ENCODE measurements at places on chromosomes 12 and 14.

- no peak for DNase-seq
Observed at GRCh38 chr12:45257185-45257930, 41.5 kb downstream of the ANO6 start.

DNA sequence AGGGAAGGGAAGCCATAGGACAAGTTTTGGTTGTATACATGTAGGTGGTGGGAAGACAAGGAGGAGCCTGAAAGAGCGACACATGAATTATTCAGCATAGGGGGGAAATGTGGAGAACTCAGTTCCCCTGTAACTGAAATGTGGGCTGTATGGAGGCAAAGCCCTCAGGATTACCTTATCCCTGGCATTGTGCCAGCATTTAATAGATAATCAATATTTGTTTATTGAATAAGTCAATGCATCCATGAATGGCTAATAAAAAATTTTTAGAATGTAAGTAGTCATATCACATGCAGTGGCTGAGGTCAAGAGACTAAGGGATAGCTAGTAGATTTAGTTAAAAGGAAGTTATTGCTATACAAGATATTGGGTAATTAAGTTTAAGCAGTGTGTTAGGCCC lies 232.4 kb downstream of the SNAPC1 start:
- no peak for DNase-seq

DNA sequence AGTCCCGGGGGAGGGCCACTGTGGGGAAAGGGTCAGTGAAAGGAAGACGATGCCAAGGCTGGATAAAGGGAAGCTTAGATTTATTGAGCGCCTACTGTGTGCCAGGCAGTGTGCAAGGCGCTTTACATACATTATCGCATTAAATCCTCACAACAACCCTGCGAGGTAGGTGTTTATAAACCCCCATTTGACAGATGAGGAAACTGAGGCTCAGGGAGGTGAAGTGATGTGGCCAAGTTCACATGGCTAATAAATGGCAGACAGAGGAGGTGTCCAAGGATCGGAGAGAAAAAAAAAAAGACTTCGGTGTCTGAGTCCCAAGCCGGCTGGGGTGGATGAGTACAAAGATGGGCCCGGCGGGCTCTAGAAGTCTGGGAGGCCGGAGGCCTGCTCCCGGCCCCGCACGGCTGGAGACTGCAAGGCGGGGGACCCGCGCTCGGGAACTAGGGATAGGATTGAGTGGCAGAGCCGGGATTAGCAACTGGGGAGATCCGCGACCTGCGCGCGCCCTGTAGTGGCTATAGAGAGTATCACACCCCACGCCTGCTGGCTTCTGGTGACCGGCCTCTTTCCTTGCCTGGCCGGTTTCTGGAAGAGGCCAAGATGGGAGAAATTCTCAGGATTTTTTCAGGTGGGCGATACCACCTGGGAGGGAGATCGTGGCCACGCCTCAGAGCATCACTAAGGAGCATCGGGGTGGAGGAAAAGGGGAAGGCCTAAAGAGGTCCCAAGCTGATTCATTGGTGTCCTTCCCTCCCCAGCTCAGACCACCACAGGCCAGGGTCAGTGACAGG lies 3.9 kb downstream of the DDN start:
- DNase-seq = peak; percentile 91

DNA sequence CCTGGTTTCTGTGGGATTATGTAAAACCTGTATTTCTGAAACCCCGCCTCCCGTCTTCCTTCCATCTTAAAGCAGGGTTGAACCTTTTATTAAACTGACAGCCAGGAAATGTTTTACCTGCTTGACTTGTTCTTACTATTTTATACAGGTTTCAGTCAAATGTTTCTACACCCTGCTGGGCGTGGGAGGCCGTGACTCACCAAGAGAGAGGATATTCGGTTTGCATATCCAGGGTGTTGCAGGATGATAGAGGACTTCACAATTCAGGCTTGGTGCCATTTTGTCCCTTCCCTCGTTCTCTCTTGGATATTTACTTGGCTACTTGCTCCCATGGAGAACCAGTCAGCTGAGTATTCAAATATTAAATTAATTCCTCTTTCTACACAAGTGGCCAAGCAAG lies 69.7 kb downstream of the ARF6 start:
- DNase-seq = no peak

DNA sequence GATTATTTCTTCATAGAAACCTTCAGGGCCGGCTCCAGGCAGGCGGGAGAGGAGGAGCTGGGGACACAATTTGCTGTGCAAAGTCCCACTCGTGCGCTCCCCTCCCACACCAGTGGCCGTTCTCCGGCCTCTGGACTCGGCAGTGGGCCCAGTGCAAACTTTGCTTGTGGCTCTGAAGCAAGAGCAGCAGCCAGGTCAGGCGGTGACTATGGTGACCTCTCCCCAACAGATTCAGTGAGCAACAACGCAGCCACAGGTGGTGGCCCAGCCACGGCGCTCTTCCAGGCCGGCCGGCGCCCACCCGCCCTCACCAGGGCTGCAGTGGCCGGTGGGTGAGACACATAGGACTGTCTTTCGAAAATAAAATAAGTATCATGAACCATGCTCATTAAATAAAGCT lies 29.5 kb downstream of the VPS37B start:
- DNase-seq = no peak

DNA sequence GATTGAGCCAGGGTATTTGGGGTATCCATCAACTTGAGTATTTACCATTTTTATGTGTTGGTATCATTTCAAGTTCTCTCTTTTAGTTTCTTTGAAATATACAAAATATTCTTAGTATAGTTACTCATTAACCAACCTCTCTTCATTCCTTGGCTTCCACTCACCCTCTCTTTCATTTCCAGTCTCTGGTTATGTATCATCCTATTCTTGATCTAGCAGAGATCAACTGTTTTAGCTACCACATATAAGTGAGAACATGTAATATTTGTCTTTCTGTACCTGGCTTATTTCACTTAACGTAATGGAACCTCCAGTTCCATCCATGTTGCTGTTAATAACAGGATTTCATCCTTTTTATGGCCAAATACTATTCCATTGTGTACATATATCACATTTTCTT lies 86.9 kb downstream of the DACT1 start:
- no peak for DNase-seq

DNA sequence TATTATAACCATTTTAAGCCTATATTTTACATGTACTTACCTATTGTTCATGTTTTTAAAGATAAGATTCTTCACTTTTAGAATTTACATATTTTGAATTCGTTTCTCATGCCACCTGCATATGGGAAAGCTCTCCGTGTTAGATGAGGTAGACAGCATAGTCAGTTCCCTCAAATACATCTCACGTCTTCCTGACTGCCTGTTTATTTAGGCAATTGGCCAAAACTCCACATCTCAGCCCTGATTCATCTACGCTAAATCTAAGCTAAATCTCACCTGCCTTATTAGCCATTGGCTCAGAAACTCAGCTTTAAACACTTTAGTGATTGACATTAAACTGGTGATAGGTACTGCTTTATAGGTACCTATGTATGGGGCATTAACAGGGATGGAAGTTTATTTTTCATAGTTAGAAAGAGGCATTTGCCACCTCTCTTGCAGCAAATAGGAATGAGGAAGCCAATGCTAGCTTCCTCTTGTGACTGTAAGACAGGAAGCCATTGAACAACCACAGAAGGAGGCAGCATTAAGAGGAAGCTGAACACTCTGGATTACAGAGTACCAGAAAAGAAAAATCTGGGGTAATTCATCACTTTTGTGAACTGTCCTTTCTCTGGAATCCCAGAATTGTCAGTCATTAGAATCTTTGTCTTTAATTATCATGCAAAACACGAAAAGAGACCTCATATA lies 111.9 kb downstream of the LRFN5 start:
- no peak for DNase-seq
